ENCODE measurements at places on chromosomes 12 and 14. TPM values are rescaled to one million over a fixed set of nuclear protein-coding genes. Genes with fewer than 3 reads are reported as not detected.

FAM90A1 gene
- not detected for total RNA-seq

RIMKLB gene
- total RNA-seq = 240 TPM

UBE2N gene
- 139 TPM for total RNA-seq

KSR2 gene
- total RNA-seq = 2.5 TPM

DCN gene
- 20.3 TPM for total RNA-seq

CFAP54 gene
- total RNA-seq = 13.8 TPM

FGF6 gene
- not detected for total RNA-seq

NAA30 gene
- total RNA-seq = 48.5 TPM

MORN3 gene
- total RNA-seq = 3.8 TPM

SYT1 gene
- 168 TPM for total RNA-seq

FAM216A gene
- total RNA-seq = 30.0 TPM

CEBPE gene
- not detected for total RNA-seq

TMEM117 gene
- total RNA-seq = 13.8 TPM

Data from parietal lobe (tissue), 2 donors.